ENCODE measurements at places on chromosomes 2 and 18.

DNA sequence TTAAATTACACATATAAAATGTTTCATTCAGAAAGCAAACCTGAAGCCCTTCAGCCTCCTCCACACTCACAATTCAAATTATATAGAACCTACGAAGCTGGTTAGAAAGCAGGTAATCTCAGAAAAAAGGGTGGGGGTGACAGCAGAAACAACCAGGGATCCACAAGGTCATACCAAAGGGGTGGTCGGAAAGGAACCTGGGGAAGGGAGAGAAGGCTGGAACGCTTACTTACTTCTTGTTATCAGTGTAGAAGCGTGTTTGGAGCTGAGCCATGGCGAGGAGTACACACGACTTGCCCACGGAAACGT lies 316 bp downstream of the WDR12 start:
- no peak for DNase-seq

- DNase-seq = peak; percentile 15
Measured at GRCh38 chr2:61538920-61539520, 864 bp upstream of the XPO1 start.

DNA sequence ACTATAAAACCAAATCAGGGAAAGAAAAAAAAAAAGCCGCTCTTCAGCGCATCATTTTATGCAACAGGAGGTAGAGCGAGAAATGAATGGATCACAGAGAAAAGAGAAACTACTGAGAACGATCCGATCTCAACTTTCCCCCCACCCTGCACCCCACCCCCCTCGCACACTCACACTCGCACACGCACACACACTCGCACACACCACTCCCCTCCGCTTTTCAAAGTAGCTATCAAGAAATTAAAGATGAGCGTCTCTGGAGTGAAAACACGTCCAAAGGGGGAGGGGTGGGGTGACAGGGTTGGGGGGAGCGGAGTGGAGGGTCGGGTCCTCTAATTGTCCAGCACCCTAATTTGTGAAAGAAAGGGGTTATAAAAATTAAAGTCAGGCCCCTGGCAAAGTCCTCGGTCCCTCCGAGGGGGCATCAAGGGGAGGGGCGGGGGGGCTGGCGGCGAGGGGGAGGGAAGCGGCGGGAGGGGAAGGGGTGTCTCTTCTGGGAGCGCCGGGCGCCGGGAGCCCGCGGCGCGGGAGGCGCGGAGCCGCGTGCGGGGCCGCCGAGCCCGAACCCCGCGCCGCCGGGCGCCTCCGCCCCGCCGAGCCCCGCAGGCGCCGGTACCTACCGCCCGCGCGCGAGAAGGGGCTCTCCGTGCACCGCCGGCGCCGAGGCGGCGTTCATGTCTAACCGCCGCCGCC lies 428 bp downstream of the TCF4 start:
- no peak for DNase-seq

DNA sequence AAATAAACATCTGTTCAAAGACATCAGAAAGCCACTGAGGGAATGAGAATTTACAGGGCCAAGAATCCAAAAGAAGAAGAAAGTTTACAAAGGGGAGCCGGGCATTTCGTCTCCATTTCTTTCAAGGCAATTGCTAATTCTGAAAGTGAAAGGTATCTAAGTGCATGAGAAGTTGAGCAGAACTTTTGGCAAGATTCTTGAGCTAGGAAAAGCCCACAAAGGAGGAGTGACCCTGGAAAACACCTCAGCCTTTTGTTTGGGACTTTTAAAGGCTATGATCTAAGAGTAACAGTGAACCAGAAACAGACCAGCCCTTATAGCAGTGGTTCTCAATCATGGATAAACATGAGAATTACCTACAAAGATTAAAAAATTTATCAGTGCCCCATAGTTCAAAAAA lies 87.4 kb downstream of the MDH1 start:
- DNase-seq = no peak

DNA sequence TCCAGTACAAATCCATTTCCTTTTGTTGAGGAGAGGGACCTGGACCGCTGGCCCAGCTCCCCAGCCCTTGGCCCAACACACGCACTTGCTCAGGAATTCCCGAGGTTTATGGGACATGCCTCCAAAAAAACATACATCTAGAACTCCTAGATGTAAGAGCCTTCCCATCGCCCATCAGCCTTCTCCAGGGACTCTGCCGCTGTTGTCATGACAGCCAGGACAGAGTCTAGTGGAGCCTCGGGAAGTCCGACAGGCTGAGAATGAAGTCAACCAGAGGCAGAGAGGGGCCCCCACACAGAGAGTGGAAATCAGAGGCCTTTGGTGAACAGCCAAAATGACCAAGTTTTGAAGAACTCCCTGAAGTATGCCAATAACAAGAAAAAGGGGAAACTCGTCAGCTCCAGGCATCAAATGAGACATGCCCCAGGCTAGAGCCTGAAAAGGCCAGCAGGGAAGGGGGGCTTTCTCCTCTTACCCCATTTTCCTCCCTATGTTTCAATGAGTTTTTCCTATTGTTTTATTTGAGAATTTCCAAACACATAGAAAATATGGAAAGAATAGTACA lies 43.2 kb upstream of the CAB39 start:
- DNase-seq = no peak

GRCh38 chr2:219739866-219740440 lies 112.5 kb downstream of the SLC4A3 start:
- DNase-seq = no peak

DNA sequence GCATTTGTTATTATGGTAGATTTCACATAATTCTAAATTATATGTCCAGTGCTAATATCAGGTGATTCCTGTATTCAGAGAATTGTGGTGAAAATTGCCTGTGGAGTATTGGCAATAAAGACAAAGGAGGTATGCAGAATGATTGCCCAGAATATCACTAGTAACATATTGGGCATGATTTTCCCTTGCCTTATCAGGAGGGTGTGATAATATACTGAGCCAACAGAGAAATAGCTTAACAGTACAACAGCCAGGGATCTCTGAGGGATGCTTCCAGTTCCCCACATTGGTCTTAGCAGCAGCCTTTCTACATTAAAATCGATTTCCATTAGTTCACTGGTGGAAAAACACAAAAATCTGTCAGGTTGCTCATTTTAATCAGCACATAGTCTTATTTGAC lies 122.9 kb upstream of the COL3A1 start:
- no peak for DNase-seq

DNA sequence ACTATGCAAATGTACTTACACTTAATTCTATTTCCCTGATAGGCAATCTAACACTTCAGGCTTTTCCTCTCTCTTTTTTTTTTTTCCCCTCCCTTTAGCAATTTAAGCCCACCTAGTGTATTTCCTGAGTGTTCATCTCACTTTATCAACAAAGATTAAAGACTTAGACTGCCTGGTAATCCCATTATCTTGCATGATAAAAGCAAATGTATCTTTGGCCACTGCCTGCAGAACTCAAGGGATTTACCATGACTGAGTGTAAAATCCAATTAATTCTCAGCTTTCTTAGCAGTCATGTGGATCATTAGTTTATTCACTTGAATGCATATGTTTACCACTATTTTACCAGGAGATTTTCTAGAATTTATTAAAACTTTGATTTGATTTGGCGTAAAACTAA lies 1102.2 kb upstream of the GYPC start:
- DNase-seq = no peak

DNA sequence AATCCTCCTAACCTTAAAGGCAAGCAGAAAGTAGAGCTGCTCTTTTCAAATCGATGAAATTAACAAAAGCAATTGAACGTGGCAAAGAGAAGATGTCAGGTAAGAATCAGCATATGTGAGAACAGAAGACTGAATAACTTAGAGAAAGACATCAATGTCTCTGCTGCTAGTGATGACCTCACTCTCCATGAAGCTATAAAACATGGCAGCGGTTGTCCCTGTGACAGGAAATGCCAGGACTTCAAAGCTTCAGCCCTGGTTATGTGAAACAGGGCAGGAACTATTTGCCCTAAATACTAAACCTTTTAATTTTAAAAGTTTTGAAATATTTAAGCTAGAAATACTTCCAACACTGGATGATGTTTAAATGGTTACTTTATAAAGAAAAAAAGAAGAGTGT lies 383.7 kb downstream of the XIRP2 start:
- no peak for DNase-seq

- DNase-seq = no peak
Measured at GRCh38 chr2:41940745-41941063, 107.1 kb upstream of the PKDCC start.

DNA sequence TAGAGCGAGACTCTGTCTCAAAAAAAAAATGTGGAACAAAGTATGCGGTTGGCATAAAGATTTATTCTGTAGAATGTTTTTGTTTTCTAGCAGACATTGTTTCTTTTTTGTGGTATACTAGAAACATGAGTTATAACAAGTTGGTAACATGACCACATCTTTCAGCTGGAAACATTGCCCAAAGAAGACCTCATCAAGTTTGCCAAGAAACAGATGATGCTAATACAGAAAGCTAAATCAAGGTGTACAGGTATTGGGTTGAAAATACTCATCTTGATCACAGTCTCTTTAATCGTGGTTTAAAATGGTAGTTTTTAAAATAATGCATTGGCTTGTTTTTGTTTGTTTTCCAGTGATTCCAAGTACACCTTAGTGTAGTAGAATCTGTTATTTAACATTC lies 1.9 kb downstream of the GCC2 start:
- DNase-seq = no peak

DNA sequence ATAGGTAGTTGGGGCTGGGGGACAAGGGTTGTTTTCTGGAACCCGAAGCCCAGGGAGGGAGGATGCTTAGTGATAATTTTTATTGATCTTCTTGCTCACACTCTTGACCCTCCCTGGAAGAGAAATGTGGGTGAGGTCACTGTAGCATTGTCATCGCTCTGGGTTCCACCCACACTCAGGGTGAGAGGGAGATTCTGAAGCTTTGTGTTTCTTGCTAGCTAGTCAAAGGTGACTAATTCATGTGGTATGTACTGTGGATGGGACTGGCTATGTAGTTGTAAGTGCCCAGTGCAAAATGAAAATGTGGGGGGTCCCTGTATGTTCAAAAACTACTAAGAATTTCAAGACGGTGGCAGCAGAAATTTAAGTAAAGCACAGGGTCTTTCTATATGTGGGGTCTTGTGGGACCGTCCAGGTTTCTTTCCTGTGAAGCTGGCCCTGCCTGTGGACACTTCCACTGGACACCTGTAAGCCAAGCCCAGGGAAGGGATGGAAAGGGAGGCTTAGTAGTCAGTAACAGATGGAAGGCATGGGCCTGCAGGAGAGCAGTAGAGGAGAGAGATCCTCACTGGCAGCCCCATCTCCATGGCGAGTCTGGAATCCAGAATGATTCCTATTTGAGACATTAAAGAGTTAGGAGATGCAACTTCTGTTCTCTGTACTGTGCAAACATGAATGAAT lies 35.0 kb downstream of the TSN start:
- DNase-seq = no peak

GRCh38 chr18:45871431-45872084 lies 46.1 kb downstream of the SIGLEC15 start:
- no peak for DNase-seq

DNA sequence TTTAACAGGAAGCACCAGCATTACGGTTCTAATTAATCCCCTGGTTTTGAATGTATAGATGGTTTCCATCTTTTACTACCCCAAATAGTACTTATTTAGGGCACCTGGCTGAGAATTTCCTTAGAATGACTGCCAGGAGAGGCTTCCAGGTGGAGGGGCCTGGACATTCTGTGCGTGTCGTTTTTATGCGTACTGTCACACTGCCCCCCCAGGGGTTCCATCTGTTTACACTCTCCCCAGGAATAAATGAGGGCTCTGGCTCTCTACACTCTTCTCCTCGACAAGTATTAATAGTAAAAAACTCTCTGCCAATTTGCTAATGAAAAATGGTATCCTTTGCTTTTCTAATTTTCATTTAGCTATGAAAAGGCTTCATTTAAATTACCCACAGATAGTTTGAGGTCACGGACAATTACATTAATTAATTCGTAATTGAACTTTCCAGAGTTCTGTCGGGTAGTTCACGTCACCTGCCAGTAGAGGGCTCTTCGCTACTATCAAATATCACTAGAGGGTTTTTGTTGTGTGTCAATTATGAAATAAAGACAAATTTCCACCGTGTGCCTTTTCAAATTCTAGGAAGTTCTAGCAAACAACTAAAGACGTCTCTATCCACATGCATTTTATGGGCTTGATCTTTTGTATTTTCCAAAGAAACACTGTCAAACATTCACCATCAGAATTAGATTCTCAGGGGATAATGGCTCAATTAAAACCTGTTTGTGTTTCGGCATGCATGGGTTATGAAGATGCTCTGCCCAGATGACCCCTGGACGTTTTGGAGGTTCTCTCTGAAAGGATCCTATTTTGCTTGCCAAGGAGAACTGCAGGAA lies 88.8 kb upstream of the ASB18 start:
- DNase-seq = peak; percentile 23

DNA sequence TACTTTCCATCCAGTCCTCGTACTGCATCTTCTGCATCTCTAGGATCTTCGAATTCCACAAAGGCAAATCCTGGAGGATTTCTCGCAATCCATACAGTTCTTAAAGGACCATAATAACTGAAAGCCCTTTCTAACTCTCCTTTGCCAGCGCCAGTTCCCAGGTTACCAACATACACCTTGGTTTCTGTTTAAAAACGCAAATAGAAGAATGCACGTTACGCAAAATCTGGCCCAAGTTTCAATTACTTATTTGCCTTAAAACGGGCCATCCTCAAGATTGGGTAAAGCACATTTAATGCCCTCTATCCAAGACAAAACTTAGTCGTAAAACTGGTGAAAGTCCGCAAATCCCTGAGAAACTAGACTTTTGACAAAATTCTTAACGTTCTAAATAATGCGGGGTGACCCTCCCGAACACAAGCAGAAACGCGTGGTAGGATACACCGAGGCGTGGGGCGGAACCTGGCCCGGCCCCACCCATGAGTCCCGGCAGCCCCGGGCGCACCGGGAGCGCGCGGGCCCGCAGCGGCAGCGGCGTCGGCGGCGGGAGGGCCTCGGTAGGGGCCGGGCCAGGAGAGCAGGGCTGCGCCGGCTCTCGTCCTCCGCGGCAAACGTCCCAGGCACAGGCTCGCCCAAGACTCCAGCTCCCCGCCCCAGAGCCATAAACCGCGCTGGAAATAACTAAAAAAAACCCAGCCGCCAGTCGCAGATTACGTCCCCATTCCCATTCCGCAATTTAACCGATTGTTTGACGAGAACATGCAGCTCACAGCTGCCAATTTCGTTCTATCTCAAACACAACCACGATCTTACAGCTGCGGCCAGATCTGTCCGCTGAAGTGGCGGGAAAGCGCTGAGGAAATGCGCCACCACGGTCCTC lies 910 bp downstream of the SRSF7 start:
- peak; percentile 31 for DNase-seq

DNA sequence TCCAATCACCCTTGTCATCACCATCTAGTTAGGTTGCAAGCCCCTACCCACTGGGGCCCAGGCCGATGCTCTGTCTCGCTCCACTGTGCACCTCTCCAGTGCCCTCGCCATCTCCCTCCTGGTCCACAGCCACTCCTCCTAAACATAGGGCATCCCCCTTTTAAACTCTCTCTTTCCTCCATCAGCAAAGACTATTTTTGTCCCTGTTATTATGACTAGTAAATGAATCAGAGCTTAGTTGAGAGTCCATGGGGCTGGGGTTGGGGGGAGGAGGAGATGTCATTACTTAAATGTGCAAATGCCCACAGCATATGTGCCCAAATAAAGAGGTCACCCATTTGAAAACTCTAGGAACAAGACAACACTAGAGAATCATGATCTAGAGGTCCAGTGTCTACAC lies 167.4 kb downstream of the TRABD2A start:
- no peak for DNase-seq
